Lower leg skin (tissue), 4 donors: ENCODE measurements at places on chromosomes 13 and 19. TPM values are rescaled to one million over a fixed set of nuclear protein-coding genes. Genes with fewer than 3 reads are reported as not detected.

GRCh38 chr13:34155931-34156607, 338.1 kb downstream of the RFC3 start:
- no peak for DNase-seq

DNA sequence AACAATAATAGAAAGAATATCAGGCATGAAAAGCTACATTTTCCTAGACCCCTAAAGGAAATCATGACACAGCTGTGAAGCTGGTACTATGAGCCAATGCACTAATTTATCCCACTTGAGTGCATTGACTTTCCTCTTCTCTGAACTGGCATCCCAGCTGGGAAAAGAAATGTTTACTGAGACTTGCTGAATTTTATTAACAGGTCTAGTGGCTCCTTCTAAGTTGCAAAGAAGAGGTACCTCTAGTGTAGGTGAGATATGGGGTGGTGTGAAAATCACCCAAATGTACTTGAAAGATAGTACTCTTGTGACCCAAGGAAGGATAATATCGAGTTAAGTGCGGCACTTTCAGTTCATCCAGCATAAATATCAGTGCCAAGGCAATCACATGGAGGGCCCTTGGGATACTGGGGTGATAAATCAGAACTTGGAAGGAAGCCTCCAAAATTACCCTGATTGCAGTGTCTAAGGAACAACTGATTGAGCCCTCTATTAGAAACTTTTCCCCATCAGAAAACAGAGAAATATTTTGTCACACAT, 369.2 kb downstream of the PCDH9 start:
- DNase-seq, result no peak

Gene CACNA1A
- total RNA-seq, result not detected

Gene SRRM5
- 0.15 TPM for total RNA-seq

Gene PPFIA3
- 63.9 TPM for total RNA-seq

- DNase-seq, result no peak
These were observed 26.8 kb upstream of the SEMA6B start for GRCh38 chr19:4586245-4586644.

Gene ATP8A2
- total RNA-seq, result not detected

- no peak for DNase-seq
These were observed 5.7 kb upstream of the THSD1 start for GRCh38 chr13:52411629-52412028.
